ENCODE measurements at places on chromosomes 13 and 19.
A peak's percentile ranks its signal among the peaks of the same experiment; 100 is the strongest.

DNA sequence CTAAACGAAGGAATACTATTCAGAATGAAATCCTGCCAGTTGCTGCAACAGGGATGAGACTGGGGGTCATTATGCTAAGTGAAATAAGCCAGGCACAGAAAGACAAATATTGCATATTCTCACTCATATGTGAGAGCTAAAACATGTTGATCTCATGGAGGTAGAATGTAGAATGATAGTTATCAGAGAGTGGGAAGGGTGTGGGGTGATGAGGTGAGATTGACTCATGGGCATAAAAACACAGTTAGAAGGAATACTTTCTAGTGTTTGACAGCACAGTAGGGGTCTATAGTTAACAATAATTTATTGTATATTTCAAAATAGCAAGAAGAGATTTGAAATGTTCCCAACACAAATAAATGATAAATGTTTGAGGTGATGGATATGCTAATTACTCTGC is 7.8 kb upstream of the OR7C2 start:
- DNase-seq, result no peak

DNA sequence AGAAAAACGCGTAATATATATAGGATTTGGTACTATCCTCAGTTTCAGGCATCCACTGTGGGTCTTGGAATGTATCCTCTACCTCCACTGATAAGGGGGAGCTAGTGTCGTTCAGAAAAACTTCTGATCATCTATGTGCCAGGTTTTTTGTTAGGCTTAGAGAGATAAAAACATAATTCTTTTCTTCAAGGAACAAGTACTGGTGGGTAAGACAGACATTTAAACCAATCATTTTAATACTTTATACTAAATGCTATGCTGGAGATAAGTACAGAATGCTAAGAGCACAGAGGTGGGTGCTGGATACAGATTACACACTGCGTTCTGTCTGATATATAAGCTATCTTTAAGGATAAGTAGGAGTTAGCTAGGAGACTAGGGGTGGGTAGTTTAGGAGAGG is 166.1 kb downstream of the PDS5B start:
- no peak for DNase-seq

DNA sequence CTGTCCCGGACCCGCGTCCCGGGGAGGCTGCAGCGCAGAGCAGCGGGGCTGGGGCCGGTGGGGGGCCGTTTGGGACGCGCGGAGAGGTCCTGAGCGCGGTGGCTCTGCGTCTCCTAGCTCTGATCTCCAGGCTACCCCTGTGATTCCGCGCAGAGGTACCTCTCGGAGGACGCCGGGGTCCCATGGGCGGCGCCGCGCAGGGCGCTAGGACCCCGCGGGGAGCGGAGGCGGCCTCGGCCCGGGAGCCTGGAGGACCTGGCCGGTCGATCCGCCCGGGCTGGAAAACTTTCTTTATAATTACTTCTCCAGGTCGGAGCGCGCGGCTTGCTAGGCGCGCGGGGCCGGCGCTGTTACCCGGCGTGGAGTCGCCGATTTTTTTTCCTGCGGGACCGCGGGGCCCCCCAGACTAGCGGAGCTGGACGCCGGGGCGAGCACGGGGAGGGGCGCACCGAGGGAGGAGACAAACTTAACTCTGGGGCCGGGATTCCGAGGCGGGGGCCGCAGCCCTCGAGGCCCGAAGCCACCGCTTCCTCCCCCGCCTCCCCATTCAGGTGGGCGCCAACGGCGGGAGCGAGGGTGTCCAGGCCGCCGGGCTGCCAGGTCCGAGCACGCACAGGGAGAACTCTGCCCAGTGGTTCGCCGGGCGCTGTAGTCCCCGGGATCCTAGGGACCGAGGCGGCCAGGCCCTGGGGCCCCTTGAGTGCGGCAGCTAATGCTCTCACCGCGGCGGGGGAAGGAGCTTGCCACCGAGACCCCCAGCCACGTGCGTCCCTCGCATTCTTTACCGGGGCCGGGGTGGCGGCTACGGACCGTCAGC is 848 bp upstream of the CEBPA start:
- DNase-seq, result no peak

DNA sequence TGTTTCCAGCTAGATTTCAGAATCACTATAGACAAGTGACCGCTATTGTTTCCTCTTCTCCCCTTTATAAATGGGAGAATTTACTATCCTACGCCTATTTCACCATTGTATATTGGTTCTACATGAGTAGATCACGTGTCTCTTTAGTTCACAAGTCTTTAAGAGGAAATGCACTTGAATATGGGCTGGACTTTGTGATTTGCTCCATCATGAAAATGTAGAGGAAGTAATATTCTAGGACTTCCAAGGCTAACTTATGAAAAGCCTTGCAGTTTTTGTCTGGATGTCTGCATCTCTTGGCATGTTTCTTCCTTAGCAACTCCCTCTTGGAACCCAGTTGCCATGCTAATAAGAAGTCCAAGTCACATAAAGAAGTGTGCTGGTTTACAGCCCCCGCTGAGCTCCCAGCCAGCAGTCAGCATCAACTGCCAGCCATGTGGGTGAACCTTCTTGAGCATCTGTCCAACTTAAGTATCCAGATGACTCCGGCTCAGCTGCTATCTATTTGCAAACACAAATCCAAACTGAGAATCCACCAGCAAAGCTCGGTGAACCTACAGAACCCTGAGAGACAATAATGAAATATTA is 4.8 kb upstream of the FBXL3 start:
- no peak for DNase-seq

DNA sequence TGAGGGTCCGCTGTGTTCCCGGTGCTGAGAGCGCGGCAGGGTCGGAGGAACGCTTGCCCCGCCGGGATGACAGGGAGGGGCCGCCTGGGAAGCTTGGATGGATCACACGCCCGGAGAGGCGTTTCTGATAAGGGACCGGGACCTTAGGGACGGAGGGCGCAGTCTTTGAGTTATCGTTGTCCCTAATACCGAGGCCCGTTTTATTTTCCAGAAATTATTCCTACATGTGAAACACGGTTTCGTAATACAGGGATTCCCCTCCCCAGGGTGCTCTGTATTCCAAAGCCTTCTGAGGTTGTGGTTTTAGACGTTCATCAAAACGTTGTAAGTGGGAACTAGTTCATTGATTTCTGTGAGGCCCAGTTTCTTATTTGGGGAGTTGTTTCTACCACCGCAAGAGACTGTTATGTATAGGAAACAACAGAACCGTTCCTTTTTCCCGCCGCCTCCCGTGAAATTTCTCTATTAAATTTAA is 752 bp downstream of the PDCD5 start:
- DNase-seq, result no peak

DNA sequence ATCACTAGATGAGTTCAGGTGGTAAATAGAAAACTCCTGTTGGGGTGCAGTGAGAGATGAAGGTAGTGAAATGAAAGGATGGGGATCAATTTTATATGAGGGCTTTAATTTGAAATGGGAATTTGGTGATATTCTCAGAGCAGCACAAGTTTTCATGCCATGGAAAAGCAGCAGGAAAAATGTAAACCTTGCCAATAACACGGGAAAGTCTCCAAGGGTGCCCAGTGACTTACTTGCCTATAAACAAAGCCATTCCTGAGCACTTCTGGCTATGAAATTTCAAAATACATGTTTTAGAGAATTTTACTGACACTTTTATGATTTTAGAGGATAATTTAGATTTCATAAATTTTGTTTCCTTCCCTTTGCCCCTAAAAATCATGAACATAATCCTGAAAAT is 16.4 kb upstream of the FLT3 start:
- no peak for DNase-seq

GRCh38 chr19:3767050-3767449 is 4.6 kb downstream of the MRPL54 start:
- no peak for DNase-seq

- no peak for DNase-seq
Observed at GRCh38 chr13:45519493-45519892, 54.8 kb downstream of the COG3 start.

DNA sequence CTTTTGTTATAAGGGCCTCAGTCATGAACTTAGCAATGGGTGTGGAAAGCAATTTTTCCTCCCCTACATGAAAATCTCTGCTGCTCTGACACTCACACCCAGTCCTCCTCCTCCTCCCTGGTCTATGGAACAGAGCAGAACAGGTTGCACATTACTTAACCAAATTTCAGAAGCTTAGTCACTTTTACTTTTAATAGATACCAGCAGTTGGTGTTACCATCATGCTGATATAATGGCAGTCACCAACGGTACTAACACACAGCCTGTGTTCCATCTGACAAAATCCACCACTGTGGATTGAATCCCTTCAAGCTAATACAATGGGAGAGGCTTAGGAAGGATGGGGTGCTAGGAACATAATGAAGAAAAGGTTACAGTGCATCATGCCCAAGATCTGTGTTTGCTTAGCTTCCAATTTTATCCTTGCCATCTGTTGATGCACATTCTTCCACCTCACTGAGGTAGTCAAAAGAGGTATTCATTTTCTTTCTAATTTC is 9.8 kb downstream of the TPT1 start:
- DNase-seq, result no peak

DNA sequence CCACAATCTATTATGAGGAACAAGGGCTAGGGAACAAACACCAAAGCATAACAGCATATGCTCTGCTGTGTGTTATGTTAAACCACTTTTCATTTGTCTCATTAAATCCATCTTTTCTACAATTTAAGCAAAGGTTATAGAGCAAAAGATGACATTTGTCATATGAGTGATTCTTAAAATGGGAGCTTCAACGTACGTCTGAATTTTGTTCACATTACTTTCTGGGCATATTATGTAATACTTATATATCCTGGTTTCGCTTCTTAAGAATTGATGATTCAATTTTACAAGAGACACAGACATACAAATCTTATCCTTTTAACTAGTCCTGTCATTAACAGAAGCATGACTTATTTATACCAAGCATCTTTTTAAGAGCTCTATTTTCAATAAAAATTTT is 3.3 kb upstream of the TPP2 start:
- no peak for DNase-seq

GRCh38 chr19:29872224-29872731 is 60.5 kb downstream of the CCNE1 start:
- DNase-seq, result peak; percentile 19

DNA sequence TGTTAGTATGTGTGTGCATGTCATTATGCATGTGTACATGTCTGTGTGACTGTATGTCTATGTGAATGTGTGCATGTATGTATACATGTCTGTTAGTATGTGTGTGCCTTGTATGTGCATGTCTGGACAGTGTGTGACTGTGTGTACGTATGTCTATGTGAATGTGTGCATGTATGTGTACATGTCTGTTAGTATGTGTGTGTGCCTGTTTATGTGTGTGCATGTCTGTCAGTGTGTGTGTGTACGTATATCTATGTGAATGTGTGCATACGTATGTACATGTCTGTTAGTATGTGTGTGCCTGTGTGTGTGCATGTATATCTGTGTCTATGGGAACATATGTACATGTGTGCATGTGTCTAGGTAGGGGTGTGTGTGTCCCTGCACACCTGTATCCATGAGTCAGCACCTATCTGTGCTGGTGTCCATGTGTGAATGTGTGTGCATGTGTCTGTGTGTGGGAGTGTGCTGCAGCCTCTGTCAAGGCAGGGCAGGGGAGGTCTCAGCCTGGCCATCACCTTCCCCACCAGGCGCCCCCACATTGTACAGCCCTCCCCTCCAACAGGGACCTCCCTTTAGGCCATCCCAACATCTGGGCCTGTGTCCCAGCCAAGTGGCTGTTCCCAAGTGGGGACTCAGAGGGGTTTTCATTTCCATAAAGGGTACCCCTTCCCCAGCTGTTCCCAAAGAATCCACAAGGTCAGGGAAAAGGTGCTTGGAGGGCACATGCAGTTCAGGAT is 4.4 kb downstream of the GAS6 start:
- no peak for DNase-seq

GRCh38 chr19:6452899-6453298 is 6.7 kb downstream of the SLC25A23 start:
- no peak for DNase-seq

DNA sequence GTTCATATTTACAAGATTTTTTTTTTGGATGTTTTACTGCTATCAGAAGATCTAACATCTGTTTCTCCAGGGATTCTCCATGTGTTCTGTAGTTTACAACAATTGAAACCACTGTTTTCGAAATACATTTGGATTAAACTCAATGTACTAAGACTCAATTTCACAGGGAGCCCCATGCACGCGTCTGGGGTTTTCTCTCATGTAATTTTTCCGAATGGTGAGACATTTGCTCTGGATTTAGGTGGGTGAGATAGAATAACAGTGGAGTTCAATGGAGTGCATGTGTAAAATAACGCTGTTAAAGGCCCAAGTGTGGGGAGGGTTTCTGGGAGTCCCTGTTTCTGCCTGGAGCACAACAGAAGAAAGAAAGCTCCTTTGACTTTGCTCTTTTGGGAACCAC is 330.3 kb downstream of the TSHZ3 start:
- no peak for DNase-seq

- no peak for DNase-seq
Observed at GRCh38 chr19:12596485-12596884, 14.1 kb downstream of the ZNF490 start.

GRCh38 chr19:3250675-3251074 is 26.2 kb downstream of the CELF5 start:
- DNase-seq, result peak; percentile 43

- no peak for DNase-seq
Observed at GRCh38 chr13:49132479-49133002, 87.6 kb upstream of the MLNR start.

DNA sequence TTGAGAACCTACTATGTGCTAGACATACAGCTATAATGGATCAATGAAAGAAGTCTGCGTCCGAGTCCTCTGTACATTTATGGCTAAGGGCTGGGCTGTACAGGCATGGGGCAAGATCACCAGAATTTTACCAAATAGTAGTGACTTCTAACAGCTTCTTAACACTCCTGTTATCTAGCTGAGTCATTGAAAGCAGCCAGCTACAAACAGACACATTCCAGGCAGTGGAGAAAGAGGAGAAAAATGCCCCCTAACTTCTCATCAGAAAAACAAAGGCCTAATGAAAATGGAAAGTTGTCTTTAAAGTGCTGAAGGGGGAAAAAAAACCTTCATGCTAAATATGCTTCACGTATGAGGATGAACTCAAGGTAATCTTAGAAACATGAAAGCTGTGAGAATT is 14.3 kb upstream of the ZNF667 start:
- no peak for DNase-seq

DNA sequence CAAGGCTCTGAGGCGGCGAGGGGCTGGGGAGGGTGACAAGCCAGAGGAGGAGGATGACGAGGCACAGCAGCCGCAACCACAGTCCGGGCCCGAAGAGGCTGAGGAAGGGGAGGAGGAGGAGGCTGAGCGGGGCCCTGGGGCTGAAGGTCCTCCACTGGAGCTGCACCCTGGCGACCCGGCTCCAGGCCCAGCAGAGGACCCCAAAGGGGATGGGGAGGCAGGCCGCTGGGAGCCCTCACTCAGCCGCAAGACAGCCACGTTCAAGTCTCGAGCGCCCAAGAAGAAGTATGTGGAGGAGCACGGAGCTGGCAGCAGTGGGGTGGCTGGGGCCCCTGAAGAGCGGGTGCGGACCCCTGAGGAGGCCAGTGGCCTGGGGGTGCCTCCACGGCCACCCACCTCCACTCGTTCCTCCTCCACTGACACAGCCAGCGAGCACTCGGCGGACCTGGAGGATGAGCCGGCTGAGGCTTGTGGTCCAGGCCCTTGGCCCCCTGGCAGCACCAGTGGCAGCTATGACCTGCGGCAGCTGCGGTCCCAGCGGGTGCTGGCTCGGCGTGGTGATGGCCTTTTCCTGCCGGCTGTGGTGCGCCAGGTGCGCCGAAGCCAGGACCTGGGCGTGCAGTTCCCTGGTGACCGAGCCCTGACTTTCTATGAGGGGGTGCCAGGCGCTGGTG is 2.9 kb downstream of the CIC start:
- no peak for DNase-seq

All from stimulated activated CD4-positive, alpha-beta T cell treated with anti-CD3 and anti-CD28 coated beads, Interleukin-12 subunit alpha, Interleukin-12 subunit beta, amount 100 ng/mL, for 4 hours (primary cell).